HEK293T (cell line): ENCODE measurements at places on chromosomes 5 and 9.

DNA sequence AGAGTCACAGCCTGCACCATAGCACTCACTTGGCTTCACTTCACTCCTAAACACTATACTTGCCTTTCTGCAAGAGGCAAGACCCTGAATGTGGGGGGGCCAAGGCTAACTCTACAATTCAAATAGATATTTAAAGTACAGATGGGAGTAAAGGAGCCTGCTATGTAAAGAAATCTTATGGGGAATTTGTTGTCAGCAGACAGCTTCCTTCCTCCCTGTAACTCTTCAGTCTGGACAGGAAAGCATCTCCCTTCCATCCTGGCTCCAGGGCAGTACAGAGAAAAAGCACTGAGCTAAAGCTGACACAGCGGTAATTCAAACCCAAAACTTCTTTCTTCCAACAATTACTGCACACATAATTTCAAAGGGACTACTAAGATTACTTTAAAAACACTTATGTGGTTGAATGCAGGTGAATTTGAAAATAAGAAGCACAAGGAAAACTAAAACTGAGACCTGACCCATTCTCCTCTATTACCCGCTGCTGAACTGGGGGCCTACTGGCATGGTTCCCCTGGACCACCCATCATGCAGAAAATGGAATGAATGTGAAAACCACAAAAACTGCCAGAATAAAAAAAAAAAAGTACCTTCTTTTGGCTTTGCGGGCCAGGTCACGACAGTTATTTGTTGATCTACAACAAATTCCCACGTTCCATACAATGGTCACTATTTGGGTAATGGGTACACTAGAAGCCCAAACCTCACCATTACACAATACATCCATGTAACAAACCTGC is 13.4 kb downstream of the VDAC1 start:
- no peak for DNase-seq

GRCh38 chr9:134657666-134658377 is 16.2 kb downstream of the COL5A1 start:
- DNase-seq = no peak

- DNase-seq = no peak
Measured at GRCh38 chr9:10112070-10112469, 500.7 kb downstream of the PTPRD start.

- DNase-seq = no peak
Measured at GRCh38 chr5:166649676-166650075, 1641.8 kb upstream of the WWC1 start.

- DNase-seq = no peak
Measured at GRCh38 chr5:140041099-140041491, 2.0 kb downstream of the NRG2 start.

GRCh38 chr5:171619196-171619595 is 166.4 kb upstream of the SMIM23 start:
- no peak for DNase-seq

DNA sequence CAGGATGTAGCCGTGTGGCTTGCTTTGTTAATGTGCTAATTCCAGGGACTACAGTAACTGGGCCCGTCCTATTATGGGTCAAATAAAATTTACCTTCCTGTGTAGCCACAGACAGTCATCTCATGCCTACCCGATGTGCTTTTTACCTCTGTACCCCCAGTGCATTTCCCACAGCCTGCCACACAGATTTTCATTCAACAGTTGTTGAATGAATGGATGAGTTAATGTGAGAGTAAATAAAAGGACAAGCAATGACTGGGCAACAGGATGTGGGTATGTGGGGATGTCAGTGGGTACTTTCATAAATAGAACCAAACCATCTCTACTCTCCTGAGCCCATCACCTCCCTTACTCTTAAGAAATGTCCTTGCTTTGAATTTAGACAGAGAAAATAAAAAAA is 441.2 kb upstream of the ZNF462 start:
- no peak for DNase-seq

DNA sequence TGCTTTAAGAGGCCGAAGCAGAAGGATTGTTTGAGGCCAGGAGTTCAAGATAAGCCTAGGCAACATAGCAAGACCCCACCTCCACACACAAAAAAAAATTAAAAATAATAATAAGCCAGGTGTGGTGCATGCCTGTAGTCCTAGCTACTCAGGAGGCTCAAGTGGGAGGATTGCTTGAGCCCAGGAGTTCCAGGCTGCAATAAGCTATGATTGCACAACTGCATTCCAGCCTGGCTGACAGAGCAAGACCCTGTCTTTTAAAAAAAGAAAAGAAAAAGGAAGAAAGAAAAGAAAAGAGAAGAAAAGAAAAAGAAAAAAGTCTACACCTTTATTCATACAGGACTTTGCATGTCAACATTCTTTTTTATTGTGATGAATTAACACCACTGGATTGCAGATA is 2125.8 kb downstream of the MAT2B start:
- DNase-seq = no peak

DNA sequence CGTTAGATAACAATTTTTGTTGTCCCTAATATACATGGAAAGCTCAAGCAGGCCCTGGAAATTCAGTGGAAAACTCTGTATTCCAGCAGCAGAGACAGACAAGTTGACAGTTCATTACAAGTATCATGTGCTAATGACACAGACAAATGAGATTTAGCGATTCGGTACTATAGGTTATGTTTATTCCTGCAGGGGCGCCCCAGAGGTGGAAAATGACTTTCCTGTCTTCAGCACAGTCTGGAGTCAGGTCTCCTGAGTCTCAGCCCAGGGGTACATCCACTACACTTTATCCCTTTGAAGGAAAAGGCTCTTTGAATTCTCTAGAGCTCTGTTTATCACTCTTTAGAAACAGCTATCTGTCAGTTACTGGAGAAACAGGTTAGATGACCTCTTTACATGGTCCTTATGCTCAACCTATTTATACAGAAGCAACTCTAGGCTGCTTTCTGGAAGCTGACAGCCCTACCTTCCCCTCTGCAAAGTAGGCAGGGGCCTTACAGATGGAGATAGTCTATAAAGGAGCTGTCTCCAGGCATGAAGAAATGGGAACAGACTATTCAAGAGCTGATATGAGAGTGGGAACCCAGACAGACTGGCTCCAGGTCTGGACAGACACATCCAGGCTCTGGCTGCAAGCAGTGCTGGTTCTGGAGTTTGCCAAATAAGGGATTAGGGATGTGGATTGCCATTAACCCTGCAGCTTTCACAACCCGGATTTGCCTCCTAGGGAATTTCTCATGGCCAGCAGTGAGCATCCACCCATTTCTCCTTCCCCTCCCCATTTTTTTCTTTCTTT is 7.2 kb upstream of the SLC31A2 start:
- DNase-seq = no peak

- DNase-seq = no peak
Measured at GRCh38 chr5:68237715-68238114, 22.2 kb downstream of the PIK3R1 start.

- DNase-seq = no peak
Measured at GRCh38 chr9:126869368-126869767, 8.9 kb downstream of the ZBTB34 start.

DNA sequence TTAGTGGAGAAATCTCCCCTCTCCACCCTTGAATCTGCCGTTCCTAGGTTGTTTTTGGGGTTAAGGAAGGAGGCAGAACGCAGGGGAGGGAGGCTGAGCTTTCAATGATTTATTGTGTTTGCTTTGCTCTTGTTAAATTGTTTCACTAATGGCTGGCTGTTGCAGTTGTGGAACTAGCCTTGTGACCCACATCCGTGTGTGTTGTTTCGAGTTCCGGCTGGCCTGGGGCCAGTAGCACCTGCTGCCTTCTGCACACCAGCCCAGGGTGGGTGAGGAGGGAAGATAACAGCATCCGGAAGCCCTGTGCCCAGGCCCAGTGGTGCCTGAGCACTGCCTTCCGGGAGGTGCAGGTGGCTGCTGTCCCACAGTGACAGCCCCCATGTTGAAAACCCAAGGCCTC is 3.6 kb downstream of the ERGIC1 start:
- DNase-seq = no peak

- DNase-seq = no peak
Measured at GRCh38 chr5:18745042-18745987, 1111.1 kb downstream of the TAF11L14 start.

- no peak for DNase-seq
Measured at GRCh38 chr5:10109299-10109698, 140.4 kb downstream of the ATPSCKMT start.

DNA sequence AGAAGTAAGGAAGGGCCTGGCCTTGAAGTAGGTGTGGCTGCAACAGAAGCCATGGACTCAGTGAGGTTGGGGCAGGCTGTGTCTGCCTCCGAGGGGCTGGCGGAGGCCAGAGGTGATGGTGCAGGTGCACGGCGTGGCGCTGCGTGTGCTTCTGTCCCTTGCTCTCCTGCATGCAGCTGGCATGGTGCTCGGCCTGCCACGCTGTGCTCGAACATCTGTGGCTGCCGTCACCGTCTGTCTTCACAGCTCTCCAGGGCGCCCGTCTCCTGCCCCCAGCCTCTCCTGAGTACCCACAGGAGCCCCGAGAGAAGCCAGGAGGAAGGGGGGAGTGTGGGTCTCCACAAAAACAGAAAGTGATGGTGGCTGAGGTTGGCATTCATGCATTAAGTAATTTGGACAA is 193.7 kb downstream of the CACNA1B start:
- no peak for DNase-seq

- DNase-seq = no peak
Measured at GRCh38 chr9:127809002-127809539, 6.4 kb downstream of the FPGS start.

DNA sequence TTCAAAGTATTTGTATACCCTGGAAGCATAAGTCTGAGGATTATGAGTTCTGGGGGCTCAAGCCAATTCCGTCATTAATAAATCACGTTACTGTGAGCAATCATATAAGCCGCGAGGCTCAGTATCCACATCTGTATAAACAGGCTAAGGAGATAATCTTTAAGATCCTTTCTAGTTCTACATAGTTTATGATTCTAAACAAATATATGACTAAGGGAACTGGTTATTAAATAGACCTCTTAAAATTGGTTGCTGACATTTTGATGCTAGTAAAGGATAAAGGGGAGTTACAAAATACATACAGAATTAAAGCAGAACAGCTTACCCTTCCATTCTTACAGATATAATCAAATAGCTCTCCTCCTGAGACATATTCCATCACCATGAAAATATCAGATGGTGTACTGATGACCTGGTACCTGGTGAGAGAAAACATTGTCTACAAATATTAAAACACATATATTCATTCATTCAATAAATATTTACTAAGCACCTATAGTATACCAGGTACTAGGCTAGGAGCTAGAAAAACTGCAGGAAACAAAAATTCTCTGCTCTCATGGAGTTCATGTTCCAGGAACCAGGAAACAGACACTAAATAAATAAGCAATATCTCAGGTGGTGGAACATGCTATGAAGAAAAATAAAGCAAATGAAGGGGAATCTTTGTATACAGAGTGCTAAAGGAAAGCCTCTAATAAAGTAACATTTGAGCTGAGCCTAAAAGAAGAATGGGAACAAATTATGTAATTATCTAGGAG is 19.5 kb upstream of the TTC33 start:
- no peak for DNase-seq

DNA sequence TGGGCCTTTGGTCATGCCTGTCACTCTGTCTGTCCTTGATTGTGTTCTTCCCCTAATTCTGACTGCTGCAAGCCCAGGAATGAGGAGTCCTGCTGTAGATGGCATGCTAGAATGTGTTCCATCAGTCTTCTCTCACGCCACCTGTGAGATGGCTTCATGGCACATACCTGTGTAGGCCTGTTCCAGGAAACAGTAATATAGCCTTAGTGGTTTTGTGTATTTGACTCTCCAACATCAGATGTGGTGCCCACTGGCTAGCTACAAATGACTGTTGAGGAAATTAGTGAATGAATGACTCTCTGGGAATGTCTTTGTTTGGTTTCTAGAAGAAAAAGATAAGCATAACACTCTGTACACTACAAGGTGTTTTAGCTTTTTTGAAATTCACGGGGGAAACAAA is 367.5 kb downstream of the KDM4C start:
- DNase-seq = no peak

GRCh38 chr9:101574731-101575333 is 19.9 kb downstream of the PPP3R2 start:
- no peak for DNase-seq
